ENCODE measurements at places on chromosomes 3 and 15. TPM values are rescaled to one million over a fixed set of nuclear protein-coding genes. Genes with fewer than 3 reads are reported as not detected.

MYRIP gene
- total RNA-seq: 1.5 TPM

SLC22A13 gene
- total RNA-seq: 2.2 TPM

POPDC2 gene
- total RNA-seq: 13.3 TPM

DNA sequence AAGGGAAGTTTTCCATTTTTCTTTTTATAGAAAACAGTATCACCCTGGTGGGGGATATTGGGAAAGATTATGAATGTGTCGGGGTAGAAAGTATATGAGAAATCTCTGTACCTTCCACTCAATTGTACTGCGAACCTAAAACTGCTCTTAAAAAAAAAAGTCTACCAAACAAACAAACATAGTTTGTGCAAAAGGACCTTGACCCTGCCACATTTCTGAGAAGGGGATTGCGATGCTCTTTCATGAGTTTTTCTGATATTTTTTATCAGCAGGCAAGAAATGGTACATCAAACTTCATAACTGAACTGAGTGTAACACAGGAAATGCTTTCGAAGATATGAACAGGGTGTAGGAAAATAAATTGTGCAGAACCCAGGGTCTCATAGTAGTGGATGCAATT is 286.0 kb downstream of the WDR72 start:
- H3K27ac ChIP-seq: no peak overlapping the region
- H3K4me3 ChIP-seq: no peak overlapping the region
- no peak for DNase-seq
- H3K27me3 ChIP-seq: no peaks in the 10 kb centered on the region
- no peaks in the 10 kb centered on the region for H3K4me1 ChIP-seq
- no peaks in the 10 kb centered on the region for H3K36me3 ChIP-seq

GRCh38 chr3:187064210-187065115 is 74.8 kb downstream of the RPL39L start:
- no peaks in the 10 kb centered on the region for H3K27me3 ChIP-seq
- no peak overlapping the region for H3K4me3 ChIP-seq
- no peak for DNase-seq
- H3K27ac ChIP-seq: no peak overlapping the region
- peaks cover 41% of the 10 kb centered on the region for H3K4me1 ChIP-seq

All from thoracic aorta (tissue), 2 donors.